ENCODE measurements at places on chromosomes 16 and 17.
A peak's percentile ranks its signal among the peaks of the same experiment; 100 is the strongest.

GRCh38 chr17:63405741-63406261 lies 40.3 kb downstream of the CYB561 start:
- peak; percentile 15 for DNase-seq

- no peak for DNase-seq
Observed at GRCh38 chr17:30398328-30399041, 19.8 kb downstream of the CPD start.

GRCh38 chr17:49557312-49558024 lies 18.2 kb upstream of the NXPH3 start:
- DNase-seq: no peak

DNA sequence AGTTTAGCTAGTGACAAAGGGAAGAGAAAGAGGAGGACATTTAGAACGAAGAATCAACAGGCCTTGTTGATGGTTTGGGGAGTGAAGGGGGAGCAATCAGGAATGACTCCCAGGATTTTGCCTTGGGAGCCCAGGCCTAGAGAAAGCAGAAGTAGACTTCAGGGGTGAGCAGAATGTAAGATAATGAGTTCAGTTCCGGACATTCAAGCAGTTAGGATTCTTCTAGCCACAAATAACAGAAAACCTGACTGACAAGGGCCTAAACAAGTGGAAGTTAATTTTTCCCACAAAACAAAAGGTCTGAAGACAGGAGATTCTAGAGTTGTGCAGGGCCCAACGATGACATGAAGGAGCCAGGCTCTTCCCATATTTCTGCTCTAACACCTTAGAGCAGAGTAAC lies 45.9 kb downstream of the SKAP1 start:
- DNase-seq: no peak

- no peak for DNase-seq
Observed at GRCh38 chr16:11276896-11277593, 765 bp upstream of the PRM2 start.

DNA sequence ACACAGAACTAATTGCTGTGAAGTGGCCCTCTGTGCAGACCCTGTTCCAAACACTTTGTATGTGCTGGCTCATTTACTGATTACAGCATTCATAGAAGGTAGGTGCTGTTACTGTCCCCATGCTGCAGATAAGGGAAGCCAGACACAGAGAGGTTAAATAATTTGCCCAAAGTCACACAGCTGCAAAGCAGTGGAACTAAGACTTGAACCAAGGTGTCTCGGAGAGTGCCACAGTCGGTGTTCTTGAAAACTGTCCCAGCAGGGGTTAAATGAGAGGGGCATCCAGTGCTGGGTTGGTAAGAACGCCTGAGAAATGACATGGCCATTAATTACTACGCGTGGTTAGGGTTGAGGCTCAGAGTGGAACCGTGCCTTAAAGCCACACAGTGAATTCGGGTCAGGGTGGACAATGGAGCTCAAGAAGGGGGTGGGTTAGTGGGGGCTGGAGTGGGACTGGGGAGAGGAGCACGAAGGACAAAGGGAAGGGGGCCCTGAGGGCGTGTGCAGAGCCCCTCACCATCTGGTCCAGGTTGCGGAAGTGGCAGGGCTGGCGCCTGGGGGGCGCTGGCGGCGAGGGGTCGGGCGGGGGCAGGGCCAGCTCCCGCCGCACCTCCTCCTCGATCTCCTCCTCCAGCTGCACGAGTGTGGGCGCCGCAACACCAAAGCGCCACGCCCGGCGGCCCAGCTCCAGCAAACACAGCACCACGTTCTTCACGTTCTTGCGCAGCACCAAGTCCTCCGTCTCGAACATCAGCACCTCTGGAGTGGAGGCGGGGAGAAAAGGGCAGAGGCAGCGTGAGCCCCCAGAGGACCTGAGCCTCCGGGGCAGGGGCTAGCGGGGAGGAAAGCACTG lies 3.3 kb downstream of the GAS2L2 start:
- no peak for DNase-seq

DNA sequence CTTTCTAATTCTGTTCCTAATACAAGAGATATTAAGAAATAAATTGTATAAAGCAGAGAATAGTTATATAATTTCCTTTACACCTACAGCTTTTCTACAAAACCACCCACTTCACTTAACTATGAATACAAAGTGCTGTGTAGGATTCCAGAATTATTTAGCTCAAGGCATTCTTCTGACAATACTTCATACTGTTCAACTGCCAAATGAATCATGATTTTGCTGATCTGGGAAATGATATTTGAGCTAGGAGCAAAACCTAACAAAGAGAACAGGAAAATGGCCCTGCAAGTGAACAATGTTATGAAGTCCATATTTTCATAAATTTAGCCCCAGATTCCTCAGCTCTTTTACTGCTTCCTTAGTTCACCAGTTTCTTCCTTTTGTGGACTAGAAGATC lies 12.9 kb downstream of the BBS2 start:
- no peak for DNase-seq

DNA sequence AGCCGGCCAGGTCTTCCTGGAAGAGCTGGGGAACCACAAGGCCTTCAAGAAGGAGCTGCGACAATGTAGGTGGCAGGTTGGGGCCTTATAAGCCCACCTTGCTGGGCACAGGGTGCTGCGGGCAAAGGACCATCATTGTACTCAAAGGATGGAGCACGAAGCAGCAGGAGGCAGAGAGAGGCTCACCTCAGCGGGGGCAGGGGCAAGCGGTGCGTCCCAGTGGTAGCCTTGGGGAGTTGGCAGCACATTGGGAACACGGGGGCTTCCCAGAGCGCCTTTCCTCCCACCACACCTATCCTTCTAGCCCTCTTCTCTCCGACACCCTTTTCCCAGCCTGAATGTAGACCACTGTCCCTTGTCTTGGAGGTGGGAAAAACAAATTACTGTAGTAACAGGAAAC lies 2.1 kb downstream of the CNP start:
- DNase-seq: no peak

DNA sequence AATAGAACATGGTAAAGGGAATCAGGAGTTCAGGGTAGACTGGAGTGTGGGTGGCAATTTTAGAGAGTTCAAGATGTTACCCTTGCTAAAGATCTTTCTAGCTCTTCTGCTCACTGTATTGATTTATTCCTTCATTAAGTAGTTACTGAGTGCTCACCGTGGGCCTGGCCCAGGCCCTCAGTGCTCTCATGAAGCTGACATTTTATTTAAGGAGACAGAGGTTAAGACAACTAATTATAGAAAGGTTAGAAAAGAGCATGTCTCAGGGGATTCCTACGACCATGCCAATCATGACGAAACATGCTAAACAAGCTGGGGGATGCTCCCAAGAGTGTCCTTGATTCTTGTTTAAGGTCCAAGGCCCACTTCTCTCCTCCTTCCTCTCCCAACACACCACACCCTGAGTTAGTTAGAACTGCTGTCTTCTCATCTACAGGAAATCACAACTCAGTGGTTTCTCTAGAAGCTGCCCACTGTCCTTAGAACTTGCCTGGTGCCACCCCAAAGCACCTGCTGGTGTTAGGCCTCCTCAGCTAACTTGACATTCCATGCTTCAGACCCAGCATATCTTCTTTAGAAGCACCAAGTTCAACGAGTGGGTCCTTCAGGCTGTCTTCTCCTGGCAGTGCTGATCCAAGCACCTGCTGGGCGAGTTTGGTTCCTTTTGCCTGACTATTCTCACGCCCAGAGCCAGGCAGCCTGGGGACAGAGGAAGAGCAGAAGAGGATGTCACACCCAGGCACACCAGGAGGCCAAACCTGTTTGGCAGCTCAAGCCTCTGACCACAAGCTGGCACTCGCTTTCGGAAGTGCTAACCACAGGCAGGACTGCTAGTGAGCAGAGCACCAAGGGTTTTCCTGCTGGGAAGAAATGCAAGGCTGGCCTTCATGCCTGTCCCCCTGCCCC lies 79.0 kb downstream of the GAS7 start:
- DNase-seq: no peak

- no peak for DNase-seq
Observed at GRCh38 chr16:13873835-13874438, 46.0 kb upstream of the ERCC4 start.

DNA sequence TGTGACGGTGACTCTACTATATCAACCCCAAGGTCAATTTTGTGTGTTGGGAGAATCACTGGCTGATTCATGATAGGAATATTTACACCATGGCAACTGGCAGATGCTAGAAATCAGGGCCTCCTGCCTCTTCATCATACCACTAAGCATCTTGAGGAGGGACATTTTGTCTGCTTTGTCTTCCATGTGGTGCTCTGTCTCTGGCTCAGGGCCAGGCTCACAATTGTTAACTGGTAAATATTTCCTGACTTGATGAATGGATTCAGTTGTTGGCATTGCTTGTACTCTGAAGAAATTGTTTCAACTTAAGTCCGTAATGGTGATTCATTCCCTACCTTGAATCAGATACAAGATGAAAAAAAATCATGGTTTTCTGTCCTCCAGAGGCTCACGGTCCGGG lies 292.7 kb downstream of the HAPSTR1 start:
- DNase-seq: no peak

DNA sequence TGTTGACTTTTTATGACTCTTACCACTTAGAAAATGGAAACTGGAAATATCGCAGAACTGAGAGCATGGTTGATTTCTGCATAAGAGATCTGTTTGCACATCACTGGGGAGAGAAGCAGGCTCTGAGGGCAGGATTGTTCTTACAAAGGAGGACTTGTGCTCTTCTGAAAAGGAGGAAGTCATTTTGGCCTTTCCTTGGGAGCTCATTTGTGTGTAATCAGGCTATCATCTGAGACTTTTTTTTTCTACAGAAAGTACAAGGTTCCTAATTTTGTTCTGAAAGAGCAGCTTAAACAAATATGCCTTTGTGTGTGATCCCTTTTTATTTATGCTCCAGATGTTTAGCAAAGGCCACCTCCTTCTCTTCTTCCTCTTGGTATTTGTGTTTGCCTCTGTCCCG lies 145.7 kb upstream of the CACNG5 start:
- DNase-seq: no peak

DNA sequence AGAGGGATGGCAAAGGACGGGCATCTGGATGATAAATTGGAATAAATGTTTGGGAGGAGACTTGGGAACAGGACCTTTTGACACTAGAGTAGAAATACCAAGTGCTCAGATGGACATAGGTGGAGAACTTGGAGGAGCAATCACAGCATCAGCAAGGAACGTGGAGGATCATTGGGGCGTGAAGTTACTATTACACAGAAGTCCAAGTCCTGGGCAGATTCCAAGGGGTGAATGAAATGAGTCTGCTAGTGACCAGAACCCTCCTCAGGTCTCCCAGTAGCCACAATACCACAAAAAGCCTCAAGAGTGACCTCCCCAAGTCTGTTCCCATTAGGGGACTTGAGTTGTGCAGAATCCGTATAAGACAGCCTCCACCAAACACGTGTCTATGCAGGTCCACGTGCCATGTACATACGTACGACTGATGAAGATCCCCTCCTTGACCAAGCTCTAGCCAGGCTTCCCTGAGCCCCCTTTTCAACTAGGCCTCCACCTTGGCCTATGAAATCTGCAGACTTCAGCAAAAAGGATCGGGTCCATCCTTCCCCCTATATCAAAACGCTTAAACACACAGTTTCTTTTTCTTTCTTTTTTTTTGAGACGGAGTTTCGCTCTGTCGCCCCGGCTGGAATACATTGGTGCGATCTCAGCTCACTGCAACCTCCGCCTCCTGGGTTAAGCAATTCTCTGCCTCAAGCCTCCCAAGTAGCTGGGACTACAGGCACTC lies 2.2 kb downstream of the C17orf67 start:
- DNase-seq: no peak

GRCh38 chr17:21282231-21282630 lies 2.3 kb upstream of the MAP2K3 start:
- DNase-seq: no peak

- no peak for DNase-seq
Observed at GRCh38 chr17:41812381-41813151, at the start of gene FKBP10. Gene FKBP10 (plus strand): TSS chr17:41813004. CDS start chr17:41813035, 31 bp downstream.

DNA sequence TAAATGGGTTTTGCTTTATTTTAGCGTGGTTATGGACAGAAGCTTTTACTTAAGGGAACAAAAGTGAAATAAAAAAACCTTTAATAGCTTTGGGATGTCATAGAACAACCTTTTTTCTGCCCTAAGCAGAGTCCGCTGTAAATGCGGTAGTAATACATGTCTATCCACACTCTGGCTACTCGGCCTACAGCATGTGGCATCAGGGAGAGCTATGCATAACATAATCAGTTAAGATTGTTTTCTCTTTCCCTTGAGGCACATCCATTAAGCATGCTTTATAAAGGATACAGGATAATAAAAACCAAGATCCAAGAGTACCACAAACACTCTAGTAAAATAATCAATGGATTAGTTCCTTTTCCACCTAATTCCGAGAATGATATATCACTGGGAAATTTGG lies 10.3 kb downstream of the RPGRIP1L start:
- DNase-seq: no peak

DNA sequence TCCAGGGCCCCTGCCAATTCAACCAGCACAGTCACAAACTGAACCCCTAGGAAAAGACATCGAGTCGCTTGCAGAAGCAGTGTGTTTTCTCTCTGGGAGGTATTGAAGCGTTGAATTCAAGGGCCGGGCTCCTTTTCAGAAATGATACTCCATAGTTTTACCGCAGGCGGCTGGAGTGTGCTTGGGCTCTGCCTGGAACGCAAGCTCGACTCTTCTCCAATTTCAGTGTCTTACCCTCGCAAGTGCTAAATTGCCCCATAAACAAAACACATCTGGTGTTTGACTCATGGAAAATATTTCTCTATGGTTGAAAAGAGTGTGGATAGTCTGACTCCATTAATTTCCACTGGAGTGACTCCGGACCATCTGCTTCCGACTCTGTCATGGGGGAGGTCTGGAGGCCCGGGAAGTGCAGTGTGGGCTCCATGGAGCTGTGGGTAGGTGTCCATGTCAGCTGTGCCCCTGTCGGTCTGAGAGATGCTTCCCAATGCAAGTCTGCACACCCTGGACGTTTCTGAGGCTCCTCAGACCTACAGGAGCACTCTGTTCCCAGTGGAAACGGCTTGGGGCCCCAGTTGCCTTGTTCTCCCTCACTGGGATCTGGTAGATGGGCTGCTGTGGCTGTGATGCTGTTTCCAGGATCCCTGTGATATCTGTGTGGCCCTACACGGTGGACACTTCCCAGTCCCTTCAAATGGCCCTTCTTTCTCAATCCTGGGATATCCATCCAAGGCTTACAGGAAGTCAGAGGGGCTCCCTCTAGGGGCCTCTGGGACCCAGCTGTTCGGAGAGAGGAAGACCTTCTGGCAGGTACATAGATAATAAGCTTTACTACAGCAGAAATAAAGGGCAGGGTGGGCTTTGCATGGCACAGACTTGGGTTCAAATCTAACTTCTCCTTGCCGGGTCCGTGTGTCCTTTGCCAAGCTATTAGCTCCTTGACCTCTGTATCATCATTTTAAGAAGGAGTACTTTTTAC lies 119.8 kb upstream of the CDH13 start:
- no peak for DNase-seq

Data from NCI-H1436 treated with DMSO at 0.1 percent for 48 hours (cell line).